ENCODE measurements at places on chromosomes 3 and 15.

DNA sequence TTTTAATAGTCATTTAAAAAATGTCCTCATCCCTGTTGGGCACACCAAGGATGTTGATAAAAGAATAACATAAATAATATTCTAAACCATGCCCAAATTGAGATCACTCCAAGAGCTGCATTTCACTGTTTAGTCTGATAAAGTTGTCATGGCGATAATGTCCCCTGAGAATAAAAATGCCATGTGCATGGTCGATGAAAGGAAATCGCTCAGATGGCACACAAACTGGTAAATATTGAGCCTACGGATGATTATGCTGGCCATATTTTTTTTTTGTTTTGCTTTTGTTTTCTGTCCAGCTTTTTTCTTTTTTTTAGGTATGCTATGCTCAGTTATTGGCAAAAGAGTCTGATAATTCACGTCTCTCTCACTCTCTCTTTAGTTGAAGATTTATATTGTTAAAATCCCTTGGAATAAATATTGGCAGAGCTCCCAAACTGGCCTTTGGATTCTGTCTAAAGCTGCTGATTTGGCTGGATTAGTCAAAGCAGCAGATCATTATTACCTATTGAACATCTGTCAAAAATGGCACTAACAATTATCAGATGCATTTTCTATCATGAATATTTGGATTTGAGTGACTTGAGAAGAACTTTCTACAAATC, 643.8 kb downstream of the SQOR start:
- peak; percentile 94 for DNase-seq

- DNase-seq = no peak
Measured at GRCh38 chr3:120765830-120766493, 23.4 kb downstream of the GTF2E1 start.

DNA sequence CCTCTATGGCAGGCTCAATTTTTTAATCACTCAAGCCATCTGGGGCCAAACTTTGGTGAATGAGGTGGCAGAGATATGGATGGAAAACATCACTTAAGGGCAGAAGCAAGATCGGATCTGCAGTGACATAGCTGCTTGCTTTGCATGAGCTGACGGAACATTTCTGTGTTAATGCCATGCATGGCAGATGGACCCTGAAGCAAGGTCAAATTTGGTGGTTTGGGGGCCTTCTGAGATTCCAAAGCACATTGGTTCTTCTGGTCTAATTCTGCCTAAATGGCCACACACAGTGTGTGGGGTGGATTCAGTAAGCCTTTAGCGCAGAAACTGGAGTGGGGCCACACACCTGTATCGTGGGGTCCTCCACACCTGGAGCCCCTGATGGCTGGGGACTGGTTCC, 38.3 kb upstream of the BCL2L10 start:
- no peak for DNase-seq

DNA sequence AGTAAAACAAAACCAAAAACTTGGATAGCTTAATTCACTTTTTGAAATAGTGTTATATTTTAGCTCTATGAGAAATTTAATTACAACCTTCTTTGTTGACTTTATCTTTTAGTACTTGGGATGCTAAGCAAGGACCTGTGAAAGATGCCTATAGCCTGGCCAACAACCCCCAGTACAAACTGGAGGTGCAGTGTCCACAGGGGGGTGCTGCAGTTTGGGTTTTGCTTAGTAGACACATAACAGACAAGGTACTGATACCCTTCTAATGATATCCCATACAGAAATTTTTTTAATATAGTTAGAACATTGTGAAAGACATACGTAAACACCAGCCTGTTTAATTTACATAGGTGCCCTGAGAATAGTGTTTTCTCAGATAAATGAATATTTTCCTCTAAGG, 35.3 kb downstream of the CAPN7 start:
- DNase-seq = peak; percentile 32

DNA sequence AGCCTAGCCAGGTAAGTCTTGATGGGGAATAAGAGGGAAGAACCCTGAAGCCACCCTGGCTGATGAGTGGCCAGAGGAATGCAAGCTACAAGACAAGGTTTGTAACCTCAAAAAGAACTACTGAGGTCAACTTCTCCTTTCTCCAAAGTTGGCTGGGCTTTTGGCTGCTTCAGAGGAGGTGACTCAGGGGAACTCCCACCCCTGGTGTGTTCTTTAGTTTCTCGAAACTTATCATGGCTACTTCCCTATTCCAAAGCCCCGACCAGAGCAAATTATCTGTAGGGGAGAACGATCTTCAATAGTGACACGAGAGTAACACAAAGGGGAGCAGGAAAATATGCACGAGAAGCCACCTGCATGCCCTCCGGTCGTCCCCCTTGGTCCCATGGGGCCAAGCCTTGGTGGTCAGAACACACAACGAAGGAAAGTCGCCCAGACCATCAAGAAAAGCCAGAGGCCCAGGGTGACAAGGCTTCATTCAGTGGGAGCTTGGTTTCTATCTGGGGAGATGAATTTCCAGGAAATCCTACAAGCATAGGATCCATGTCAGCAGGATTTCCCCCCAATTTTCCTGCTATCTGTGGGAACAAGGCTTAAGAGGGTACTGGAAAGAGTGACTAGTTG, 6.5 kb upstream of the BCL2A1 start:
- no peak for DNase-seq

- DNase-seq = no peak
Measured at GRCh38 chr15:23629234-23629805, 18.3 kb downstream of the MAGEL2 start.

GRCh38 chr3:123084192-123084591, 17.4 kb downstream of the PDIA5 start:
- no peak for DNase-seq

All from SK-N-DZ (cell line).